Activated CD8-positive, alpha-beta memory T cell treated with anti-CD3 and anti-CD28 coated beads for 1 hour (primary cell): ENCODE measurements at places on chromosomes 11 and 22.

DNA sequence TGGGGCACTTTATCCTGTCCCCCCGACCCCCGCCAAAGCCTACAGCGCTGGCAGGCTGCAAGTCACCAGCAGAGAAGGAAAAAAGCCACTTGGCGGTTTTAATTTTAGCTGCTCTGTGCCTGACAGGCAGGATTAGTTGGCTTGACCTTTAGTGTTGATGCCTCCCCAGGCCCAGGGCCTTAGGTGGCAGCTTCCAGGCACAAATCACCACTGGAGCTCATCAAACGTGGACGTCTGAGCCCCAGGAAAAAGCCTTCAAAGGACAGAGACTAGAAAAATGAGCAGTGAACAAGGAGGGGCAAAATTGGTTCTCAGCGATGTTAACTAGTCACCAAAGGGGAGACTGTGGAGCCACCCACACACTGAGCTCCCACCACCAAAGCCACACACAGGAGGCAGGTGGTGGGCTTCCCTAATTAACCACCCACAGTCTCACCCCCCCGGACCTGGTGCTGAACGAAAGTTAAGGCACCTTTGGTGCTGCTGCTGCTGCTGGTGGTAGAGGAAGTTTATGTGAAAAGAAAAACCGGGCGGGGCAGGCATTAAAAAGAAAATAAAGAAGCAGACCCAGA lies 4.4 kb upstream of the PYGM start:
- DNase-seq, result no peak

DNA sequence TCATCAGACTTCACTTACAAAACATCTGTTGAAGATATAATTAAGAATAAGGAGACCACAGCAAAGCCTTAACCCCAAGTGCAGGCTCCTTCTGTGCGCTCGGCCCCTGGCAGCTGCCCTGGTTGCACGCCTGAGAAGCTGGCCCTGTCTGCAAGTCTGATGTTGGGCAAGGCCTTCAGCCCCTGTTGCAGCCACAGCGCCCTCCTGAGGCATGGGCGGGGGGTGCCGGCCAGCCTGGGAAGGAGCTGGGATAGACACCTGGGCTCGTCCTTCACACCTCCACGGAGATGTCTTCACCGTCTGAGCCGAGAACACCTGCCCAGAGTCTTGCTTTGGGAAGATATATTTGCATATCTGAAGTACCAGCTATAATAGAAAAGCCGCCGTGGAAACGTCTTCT lies 104.1 kb downstream of the MPPED1 start:
- no peak for DNase-seq

- DNase-seq, result no peak
These were observed 18.1 kb upstream of the PAMR1 start for GRCh38 chr11:35543481-35543880.

DNA sequence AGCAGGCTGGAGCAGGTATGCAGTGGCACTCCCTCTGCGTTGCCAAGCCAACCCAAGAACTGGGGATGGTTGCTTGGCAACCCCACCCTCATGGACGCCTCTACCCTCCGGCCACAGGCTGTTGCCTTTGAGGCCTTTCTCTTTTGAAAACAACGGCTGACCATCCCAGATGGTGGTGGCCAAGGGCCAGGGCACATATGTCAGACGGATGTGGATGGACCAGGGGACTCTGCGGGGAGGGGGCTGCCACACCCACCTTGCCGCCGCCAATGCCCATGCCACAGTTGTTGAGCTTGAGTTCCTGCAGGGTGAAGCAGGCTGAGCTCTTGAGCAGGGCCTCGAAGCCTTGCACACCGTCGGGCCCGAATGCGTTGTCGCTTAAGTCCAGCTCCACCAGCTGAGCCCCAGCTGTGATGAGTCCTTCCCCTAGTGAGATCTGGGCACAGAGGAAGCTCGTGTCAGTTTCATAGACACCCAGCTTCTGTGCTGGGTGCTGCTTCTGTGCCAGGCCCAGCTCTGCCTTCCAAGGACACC lies 21.5 kb downstream of the RANGAP1 start:
- DNase-seq, result no peak

DNA sequence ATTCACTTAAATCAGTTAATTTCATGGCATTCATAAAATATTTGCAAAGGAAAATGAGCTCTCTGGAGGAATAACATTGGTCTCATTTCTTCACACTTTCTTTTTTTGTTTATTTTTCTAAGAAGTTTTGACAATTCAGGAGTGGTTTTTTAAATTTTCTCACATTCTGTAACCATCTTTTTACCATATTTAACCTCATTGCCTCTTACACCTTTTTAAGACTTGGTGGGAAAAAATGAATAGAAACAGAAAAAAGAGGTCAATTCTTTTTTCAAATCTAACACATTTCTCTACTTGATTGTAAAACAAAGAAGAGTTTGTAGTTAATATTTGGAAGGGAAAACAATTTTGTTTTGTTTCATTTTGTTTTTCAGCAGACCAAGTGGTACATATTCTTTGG lies 1034.7 kb upstream of the RAG2 start:
- DNase-seq, result no peak

DNA sequence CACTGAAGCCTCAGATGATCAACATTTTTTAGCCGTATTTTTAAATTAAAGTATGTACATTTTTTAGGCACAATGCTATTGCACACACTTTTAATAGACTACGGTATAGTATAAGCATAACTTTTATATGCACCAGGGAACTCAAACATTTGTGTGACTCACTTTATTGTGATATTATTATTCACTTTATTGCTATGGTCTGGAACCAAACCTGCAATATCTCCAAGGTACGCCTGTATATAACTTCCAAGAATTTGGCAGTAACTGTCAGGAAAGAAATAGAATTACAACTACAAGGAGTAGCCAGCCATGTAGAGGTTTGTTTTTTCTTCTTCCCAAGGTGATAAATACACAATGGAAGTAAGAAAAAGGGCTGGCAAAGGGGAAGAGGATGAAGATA lies 62.3 kb downstream of the PRR5L start:
- no peak for DNase-seq

DNA sequence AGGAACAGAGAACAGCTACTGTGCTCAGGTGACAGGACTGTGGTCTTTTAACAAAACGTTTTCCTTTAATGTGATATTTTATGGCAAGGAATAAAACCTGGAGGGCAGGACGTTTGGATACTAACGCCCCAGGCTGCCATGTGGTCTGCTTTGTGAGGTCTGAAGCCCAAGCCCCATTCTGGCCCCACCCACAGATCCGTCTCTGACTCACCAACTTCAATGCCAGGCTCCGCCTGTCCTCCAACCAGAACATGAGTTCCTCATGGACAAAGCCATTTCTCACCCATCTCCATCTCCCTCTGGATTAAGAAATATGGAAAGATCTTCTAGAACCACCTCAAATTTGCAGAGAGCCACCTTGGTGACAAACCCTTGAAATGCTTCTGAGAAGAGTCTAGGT lies 148.8 kb downstream of the CRYBB2 start:
- no peak for DNase-seq

DNA sequence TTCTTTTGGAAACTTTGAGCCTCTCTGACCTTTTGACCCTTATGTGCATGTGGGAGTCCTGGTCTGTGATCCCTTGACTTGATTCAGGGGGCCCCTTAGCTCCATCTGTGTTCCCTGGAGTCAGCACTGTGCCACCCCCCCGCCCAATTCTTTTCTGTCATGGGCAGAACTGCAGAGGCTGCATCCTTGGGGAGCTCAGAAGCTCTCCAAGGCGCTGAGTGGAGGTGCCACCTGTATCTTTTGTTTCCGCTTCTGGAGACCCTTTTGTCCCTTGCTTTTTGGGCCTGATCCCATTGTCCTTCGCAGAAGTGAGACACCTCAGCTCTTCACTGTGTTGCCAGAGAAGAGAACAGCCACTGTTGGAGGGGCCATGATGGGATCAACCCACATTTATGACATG lies 2.4 kb upstream of the PACS1 start:
- no peak for DNase-seq

DNA sequence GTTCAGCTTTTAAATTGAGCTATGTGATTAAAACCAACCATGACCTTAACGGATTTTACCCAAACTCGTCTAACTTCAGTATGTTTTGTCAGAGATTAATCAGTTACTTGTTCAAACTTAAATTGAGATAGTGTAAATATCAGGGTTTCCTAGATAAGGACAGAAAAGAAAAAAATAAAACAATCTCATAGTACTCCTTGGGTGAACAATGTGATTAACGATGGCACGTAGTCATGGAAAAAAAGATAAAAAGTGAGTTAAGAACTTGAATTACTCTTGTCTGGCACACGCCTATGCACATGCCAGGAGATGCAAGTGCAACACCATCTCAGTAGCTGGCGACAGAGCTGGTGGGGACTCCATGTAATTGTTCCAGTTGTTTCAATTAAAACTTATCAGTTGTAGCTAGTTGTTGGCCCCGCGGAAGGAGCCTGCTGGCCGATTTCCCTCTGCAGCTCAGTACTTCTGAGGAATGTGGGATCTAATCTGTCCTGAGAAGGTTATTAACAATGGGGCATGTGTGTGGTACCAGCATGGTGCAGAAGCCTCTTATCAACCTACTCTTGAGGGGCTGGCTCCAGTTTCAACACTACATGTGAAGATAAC lies 3.0 kb downstream of the RASSF10 start:
- no peak for DNase-seq

GRCh38 chr11:72591023-72591422 lies 83.2 kb downstream of the PDE2A start:
- no peak for DNase-seq

DNA sequence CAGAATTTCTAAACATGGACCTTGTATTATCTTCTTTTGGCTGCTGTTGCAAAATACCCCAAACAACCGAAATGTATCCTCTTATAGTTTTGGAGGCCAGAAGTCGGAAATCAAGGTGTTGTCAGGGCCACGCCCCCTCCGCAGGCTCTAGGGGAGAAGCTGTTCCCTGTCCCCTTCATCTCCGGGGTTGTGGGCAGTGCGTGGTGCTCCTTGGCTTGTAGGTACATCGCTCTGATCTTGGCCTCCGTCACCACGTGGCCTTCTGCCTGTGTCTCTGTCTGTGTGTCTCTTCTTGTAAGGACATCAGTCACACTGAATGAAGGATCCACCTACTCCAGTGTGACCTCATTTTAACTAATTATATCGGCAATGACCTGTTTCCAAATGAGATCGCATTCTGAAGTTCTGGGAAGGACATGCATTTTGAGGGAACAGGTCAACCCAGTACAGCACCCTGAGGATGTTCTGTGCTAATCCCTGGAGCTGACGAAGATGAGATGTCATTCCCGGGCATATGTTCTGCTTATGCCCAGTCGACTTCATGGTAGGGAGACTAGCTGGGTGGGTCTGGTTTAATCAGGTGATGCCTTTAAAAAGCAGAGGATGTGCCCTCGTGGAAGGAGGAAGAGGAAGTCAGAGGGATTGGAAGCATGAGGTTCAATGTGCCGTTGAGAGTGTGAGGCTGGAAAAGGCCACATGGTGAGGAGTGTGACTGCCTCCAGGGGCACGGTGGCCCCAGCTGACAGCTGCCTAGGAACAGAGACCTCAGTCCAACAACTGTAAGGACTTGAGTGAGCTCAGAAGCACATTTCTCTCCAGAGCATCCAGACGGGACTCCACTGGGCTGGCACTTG lies 531.1 kb downstream of the TBC1D22A start:
- DNase-seq, result no peak

- DNase-seq, result no peak
These were observed 165.7 kb downstream of the CADM1 start for GRCh38 chr11:115338476-115338875.

- DNase-seq, result no peak
These were observed 19.2 kb upstream of the GALNT18 start for GRCh38 chr11:11640996-11641395.

GRCh38 chr11:71180694-71181470 lies 71.5 kb downstream of the SHANK2 start:
- DNase-seq, result no peak

DNA sequence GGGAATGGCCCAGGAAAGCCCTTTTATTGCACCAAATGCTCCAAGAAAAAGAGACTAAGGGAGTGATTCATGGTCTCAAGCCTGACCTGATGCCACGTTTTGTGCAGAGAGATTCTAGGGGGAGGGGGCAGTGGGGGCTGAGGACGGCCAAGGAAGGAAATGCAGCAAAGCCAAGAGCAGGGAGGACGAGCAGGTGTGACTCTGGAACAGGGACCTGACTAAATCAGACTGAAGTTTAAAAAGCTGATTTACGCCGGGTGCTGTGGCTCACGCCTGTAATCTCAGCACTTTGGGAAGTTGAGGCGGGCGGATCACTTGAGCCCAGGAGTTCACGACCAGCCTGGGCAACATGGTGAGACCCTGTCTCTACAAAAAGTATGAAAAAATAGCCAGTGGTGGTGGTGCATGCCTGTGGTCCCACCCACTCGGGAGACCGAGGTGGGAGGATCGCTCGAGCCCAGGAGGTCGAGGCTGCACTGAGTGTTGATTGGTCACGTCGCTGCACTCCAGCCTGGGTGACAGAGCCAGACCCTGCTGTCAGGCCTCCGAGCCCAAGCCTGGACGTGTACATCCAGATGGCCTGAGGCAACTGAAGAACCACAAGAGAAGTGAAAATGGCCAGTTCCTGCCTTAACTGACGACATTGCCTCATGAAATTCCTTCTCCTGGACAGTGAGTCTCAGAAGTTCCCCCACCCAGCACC lies 10.8 kb upstream of the IFITM3 start:
- DNase-seq, result no peak

GRCh38 chr11:70402016-70402415 lies 3.7 kb downstream of the CTTN start:
- no peak for DNase-seq

- DNase-seq, result no peak
These were observed 110.8 kb downstream of the UVRAG start for GRCh38 chr11:75925785-75926164.
